ENCODE measurements at places on chromosomes 11 and 22.

GRCh38 chr11:102760344-102761035 is 19.9 kb downstream of the MMP10 start:
- H3K36me3 ChIP-seq, result no peaks in the 10 kb centered on the region
- no peak overlapping the region for H3K4me3 ChIP-seq
- peak; percentile 46 for DNase-seq
- no peaks in the 10 kb centered on the region for H3K27me3 ChIP-seq
- no peaks in the 10 kb centered on the region for H3K4me1 ChIP-seq

- no peaks in the 10 kb centered on the region for H3K36me3 ChIP-seq
- H3K27me3 ChIP-seq, result no peaks in the 10 kb centered on the region
- H3K4me1 ChIP-seq, result no peaks in the 10 kb centered on the region
- no peak overlapping the region for H3K4me3 ChIP-seq
Measured at GRCh38 chr11:76335842-76336241, 45.1 kb downstream of the THAP12 start.

GRCh38 chr11:11293798-11294550 is 59.1 kb downstream of the CSNK2A3 start:
- no peaks in the 10 kb centered on the region for H3K36me3 ChIP-seq
- no peak overlapping the region for H3K4me3 ChIP-seq
- peaks cover 5% of the 10 kb centered on the region for H3K4me1 ChIP-seq
- H3K27ac ChIP-seq, result no peak overlapping the region
- DNase-seq, result peak; percentile 73
- H3K27me3 ChIP-seq, result no peaks in the 10 kb centered on the region

DNA sequence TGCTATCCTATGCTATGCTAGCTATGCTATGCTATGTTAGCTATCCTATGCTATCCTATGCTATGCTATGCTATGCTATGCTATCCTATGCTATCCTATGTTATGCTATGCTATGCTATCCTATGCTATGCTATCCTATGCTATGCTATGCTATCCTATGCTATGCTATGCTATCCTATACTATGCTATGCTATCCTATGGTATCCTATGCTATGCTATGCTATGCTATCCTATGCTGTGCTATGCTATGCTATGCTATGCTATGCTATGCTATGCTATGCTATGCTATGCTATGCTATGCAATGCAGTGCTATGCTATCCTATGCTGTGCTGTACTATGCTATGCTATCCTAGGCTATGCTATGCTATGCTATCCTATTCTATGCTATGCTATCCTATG is 8.6 kb upstream of the MS4A1 start:
- no peak overlapping the region for H3K4me3 ChIP-seq
- no peaks in the 10 kb centered on the region for H3K4me1 ChIP-seq
- DNase-seq, result no peak
- no peaks in the 10 kb centered on the region for H3K27me3 ChIP-seq
- H3K27ac ChIP-seq, result no peak overlapping the region

All from mesendoderm (in vitro differentiated cells).